ENCODE measurements at places on chromosomes 5 and 9.
A peak's percentile ranks its signal among the peaks of the same experiment; 100 is the strongest.

- DNase-seq = no peak
These were observed 1.8 kb downstream of the MCIDAS start for GRCh38 chr5:55225346-55225745.

DNA sequence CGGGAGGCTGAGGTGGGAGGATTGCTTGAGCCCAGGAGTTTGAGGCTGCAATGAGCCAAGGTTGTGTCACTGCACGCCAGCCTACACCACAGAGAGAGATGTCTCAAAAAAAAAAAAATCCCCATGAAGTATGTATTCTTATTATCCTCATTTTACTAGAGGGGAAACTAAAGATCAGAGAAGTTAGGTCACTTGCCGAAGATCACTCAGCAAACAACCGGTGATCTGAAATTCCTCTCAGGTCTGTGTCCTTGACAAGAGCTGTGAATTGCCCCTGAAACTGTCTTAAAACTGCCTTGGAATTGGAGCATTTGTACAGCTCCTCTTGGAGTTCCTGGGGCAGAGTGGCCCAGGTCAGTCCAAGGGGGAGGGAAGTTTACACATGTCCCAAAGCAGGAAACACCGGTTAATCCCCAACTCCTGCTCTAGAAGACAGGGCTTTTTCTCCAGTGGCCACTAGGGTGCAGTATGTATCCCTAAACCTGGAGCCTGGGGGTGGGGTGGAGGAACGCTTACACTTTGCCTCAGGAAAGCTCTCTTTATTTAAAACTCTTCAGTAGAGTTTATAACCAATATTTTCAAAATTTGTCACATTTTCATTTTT, 27.6 kb downstream of the AQP7 start:
- peak; percentile 83 for DNase-seq

- no peak for DNase-seq
These were observed 40.2 kb upstream of the DTWD2 start for GRCh38 chr5:119028575-119028974.

- peak; percentile 44 for DNase-seq
These were observed 671.1 kb downstream of the TAF11L14 start for GRCh38 chr5:18305288-18305924.

GRCh38 chr5:68137511-68138140, 77.9 kb upstream of the PIK3R1 start:
- DNase-seq = no peak

- DNase-seq = no peak
These were observed 79.7 kb upstream of the CDH6 start for GRCh38 chr5:31113666-31114350.

DNA sequence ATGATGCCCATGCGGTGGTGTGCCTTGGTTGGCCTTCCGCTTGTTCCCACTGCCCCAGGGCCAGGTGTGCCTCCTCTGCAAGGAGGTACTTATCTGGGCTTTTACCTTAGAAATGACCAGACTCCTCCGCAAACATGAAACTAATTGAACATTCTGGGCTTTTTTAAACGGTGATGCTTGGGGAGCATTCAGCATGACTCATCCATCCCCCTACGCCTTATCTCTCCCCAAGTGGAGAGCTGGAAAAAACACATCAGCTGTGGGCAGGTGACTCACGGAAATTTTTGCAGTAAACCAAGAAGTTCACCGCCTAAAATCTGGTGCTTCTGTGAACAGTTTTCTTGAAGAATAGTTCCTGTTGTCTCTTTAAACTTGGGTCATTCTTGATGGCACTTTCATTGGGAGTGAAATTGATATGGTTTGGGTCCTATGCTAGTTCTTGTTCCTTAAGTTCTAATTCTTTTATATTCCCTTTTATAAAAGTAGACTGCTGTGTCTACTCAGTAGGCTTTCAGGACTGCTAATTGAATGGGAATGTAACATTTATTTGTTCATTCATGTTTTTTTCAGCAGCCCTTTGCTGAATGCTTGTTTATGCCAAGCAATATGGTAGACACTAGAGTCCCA, 39.6 kb downstream of the SFXN1 start:
- DNase-seq = no peak

DNA sequence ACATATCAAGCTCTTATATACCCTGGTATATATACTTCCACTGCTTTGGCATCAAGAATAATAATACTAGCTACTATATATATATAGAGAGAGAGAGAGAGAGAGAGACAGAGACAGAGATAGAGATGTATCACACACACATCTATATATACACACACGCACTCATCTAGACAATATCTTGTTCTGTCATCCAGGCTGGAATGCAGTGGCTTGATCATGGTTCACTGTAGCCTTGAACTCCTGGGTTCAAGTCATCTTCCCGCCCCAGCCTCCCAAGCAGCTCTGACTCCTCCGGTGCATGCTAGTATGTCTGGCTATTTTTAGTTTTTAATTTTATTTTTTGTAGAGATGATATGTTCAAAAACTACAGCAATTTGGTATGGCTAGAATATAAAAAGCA, 22.5 kb downstream of the ANKHD1 start:
- no peak for DNase-seq
